ENCODE measurements at places on chromosomes 7 and 10. TPM values are rescaled to one million over a fixed set of nuclear protein-coding genes. Genes with fewer than 3 reads are reported as not detected.

DYDC1 gene
- not detected for total RNA-seq

CRPPA gene
- total RNA-seq = not detected

TWNK gene
- total RNA-seq = 20.3 TPM

NKX2-3 gene
- total RNA-seq = not detected

GARIN1A gene
- total RNA-seq = 0.29 TPM

FBXL13 gene
- total RNA-seq = 1.6 TPM

GALNT11 gene
- total RNA-seq = not detected

CCNY gene
- total RNA-seq = 63.0 TPM

STOX1 gene
- 2.6 TPM for total RNA-seq

GRB10 gene
- total RNA-seq = not detected
